Caudate nucleus (tissue), 63 donors: ENCODE measurements at places on chromosomes 7 and 10.

GRCh38 chr10:88920198-88920597 is 32.4 kb downstream of the ACTA2 start:
- no peak for DNase-seq

DNA sequence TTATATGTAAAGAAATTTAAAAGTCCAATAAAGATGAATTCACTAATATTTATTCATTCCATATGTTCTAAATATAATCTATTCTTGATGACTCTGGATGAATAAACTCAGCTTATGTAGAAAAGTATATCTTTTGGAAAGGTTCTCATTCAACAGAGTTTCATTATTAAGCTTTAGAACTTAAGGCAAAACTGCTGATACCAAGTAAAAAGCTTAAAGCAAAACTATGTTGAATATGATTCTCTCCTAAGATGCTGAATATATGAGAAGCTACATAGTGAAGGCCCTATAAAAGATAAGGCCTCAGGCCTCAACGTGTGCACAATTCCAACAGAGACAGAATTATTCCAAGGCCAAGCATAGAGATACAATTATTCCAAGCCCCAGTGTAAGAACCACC is 30.8 kb downstream of the ZNF800 start:
- DNase-seq, result no peak

DNA sequence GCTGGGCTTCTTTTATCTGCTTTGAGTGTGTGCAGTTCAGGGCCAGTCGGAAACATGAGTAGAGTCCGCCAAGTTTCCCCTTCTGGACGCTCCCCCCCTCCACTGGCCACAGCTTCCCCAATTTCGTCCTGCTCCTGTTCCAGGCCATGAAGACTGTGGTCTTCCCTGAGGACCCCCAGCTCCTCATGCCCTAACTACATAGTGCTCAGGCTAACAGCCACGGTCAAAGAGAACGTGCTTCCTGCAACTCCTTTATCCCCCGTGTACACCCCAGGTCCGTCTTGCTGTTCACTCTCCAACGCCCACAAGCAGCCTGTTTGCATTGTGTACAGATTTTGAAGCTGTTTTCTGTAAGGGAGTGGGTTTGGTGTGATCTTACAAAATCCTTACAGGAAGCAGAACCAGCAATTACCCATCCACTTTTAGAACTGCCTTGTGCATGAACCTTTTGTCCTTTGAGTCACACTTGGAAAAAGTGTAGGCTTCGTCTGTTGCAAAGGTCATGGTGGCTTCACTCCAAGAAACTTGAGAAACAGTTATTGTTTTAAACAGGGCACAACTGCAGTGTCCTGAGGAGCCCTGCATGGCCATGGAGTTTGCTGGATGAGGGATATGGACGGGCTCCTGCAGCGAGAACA is 77.0 kb upstream of the FAM20C start:
- no peak for DNase-seq

- no peak for DNase-seq
Observed at GRCh38 chr10:132904814-132905649, 37.3 kb downstream of the CFAP46 start.

DNA sequence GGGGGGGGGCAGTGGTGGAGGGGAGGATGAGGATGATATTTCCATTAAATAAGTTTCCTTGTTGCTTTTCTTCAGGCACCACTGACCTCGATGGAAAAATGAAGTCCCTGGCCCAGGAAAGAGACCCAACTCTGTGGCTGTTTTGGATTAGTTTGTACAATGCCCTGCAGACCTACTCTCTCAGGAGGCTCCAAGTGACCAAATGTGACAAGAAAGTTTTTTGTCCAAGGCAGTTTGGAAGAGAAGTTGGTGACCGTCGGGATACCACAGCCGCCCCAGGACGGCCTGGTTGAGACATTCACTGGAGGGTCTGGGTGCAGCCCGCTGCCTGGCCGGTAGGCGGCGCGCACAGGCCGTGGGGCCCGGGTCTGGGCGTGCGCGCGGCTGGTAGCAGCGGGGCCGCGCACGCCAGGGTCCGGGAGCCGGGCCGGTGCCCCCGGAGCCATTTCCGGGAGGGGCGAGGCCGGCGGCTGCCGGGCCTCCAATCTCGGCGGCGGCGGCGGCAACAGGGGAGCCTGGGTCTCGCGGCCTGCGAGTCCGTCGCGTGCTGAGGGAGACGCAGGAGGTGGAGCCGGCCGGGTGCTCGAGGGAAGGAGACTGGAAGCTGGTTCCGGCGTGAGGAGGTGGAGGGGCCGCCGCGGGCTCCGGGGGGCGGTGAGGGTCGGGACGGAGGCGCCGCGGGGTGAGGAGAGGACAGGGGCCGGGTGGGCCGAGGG is at the start of gene SGPL1:
SGPL1 (plus strand) TSS at position 445 of the 716 bp plus-strand sequence. CDS start 906 bp downstream, outside the sequence.
- DNase-seq, result peak; percentile 79

DNA sequence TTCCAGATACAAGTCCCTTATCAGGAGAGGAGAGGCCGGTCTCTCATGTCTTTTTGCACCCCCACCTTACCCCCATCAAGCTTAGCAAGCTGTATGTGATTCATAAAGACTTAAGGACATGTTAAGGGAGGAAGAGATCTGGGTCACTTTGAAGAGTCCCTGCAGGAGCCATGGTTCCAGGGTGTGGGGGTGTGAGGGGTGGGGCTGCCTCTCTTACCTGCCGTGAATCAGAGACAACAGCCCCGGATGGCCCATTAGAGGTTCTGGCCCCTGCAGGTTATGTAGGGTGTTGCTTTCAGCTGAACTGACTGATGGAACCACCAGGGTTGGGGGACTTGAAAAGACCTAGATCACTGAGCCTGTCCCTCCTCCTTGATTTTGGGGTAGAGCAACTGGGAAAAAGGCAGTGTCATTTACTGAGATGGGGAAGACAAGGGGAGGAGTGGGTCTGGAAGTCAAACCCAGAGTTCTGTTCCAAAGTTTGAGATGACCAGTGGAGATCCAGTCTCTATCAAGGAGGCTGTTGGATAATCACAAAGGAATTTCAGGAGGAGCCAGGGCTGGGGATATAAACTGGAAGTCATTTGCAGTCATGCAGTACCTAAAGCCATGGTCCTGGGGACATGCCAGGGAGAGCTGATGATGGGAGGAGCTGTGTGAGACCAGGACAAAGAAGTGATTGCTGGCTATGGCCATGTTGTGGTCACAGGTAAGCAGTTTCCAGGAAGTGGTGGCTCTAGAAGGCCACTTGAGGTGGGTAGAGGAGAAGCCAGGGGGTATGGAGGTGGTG is 23.1 kb downstream of the ADAMTS14 start:
- no peak for DNase-seq

- DNase-seq, result no peak
Observed at GRCh38 chr7:131919920-131920709, 363.7 kb upstream of the PODXL start.

GRCh38 chr10:47061776-47062175 is 150.5 kb downstream of the PTPN20 start:
- DNase-seq, result no peak

- DNase-seq, result no peak
Observed at GRCh38 chr7:29022291-29022988, 64.3 kb upstream of the TRIL start.

DNA sequence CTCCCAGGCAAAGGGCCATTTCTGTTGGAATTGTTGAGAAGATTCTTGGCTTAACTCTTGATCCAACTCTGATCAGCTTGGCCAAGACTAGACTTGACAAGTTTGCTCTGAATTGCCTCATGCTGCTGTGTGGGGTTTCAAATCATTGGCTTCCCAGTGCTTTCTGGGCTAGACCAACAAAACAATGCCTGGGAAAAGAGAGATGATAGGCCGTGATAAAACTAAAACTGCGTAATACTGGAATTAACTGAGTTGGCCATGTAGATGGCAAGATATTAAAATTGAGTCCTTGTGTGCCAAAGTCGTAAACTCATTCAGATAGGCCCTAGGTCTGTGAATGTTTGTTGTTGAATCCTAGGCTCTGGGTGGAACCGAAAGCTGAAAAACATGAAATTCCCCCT is 222.6 kb downstream of the MGMT start:
- no peak for DNase-seq

DNA sequence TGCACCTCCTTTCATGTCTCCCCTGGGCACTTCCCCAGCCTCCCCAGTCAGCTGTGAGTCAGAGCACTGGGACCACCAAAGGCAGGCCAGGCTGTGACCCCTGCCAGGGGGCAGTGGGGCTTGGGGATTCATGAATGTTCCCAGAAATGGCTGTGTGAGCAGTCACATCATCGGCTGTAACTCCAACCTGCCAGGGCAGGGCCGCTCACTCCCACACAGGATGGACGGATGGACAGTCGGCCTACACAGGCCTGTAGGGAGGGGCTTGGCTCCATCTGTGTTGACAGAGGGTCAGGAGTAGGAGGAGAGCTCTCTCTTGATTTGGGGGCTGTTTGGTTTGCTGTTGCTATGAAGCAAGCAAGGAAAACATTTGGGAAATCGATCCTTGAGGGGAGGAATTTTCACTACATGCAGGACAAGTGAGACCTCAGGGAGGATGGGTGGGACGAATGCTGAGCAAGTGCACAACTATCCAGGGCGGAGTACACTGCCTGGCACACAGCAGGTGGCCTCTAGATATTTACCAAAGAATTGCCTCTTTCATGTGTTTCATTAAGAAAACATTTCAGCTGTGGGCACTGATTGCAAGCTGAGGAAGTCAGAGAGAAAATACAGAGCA is 2.9 kb upstream of the IGFBP1 start:
- no peak for DNase-seq

DNA sequence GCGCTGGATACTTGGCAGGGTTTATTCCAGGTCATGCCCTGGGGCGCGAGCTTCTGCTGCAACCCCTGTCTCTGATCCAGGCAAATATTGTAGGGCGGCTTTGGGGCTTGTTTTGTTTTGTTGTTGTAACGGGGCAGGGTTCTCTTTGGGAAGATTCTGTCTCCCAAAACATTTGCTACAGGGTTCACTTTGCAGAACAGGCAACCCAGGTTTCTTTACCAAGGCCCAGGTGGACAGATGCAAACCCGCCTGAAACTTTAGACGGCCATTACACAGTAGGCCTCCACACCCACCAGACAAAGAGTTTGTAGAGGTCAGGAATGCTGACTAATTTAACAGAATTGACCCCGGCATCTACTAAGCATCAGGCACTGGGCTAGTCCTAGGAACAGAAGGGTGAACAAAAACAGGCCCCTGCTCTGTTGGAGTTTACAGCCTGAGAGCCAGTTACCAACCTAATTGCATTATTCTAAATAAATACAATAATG is 567 bp upstream of the CDCA7L start:
- DNase-seq, result no peak

- DNase-seq, result no peak
Observed at GRCh38 chr7:87218796-87219544, 562 bp downstream of the TMEM243 start.

- DNase-seq, result no peak
Observed at GRCh38 chr10:43774234-43774769, 125.6 kb upstream of the ZNF32 start.

GRCh38 chr10:28533571-28534304 is 820 bp downstream of the WAC start:
- peak; percentile 45 for DNase-seq

- no peak for DNase-seq
Observed at GRCh38 chr10:54613162-54613561, 187.9 kb downstream of the PCDH15 start.

GRCh38 chr7:114364151-114364550 is 50.5 kb upstream of the FOXP2 start:
- DNase-seq, result no peak

GRCh38 chr10:52744057-52744805 is 28.4 kb downstream of the MBL2 start:
- no peak for DNase-seq

- DNase-seq, result no peak
Observed at GRCh38 chr10:113132591-113133121, 182.6 kb downstream of the TCF7L2 start.

DNA sequence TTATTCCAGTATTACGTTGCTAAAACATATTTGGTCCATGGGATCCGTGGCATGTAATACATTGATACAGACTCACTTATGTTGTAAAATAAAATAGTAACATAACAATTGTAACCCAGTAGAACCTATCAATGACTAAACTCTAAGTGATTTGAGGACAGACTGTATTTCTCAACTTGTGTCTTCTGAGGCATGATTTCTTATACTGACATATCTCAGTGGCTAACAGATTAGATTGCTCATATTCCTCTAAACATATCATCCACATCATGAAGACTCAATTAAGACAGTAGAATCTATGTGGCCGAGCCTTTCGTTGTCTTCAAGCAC is 72.3 kb downstream of the CREB5 start:
- DNase-seq, result no peak

GRCh38 chr10:123746942-123747341 is 80.8 kb downstream of the GPR26 start:
- DNase-seq, result no peak

- DNase-seq, result no peak
Observed at GRCh38 chr10:115056186-115056585, 37.0 kb upstream of the ATRNL1 start.
